ENCODE measurements at places on chromosomes 7 and 10.

GRCh38 chr7:35355911-35356310, 102.0 kb upstream of the TBX20 start:
- DNase-seq, result no peak

DNA sequence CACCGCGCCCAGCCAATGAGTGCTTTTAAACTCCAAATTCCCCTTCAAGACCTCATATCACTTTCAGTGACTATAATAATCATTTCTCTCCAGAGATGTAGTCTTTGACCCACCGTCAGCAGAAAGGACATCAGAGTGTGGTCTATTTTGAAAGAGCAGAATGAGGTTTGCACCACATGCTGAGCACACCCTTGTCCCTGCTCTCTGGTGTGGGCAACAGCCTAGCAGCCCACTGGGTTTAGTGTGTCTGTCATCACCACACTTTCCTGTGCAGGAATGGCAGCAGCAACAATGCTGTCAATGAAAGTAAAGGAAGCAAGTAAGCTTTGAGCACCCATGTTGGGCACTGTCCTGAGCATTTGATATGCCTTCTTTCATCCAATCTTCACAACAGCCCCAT, 122.4 kb downstream of the PLXNA4 start:
- DNase-seq, result no peak

GRCh38 chr10:71086439-71087080, 125.8 kb upstream of the UNC5B start:
- DNase-seq, result no peak

DNA sequence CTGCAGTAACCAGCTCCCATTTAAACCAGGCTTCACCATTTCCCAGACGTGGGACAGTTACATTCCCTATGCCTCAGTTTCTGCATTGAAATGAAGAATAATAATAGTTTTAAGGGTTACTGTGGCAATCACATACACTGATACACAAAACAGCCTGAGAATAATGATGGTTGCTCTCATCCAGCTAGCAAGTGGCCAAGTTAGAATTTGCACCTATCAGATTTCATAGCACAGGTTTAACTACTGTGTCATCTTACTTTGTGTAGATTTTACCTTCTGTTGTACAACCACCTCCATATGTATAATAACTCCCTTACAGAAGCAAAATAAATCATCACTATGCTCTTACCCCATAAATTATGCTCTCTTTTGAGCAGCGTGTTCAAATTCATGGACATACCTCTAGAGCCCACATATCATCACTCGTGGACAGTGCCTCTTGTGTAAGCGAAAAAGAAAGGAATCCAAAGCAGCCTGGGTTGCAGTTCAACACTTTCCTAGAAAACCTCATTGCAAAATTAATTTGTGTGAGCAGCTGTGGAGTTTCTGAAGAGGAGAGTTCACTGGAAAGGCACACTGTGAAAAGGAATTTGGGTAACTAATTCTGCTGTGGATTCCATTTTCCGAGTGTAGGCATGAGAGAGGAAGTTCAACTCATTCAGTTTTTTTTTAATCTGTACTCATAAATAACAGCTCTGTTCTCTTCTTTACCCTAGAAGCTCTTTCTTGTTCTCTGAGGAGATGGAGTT, 492.5 kb downstream of the ARL4A start:
- DNase-seq, result no peak

GRCh38 chr10:60820093-60820754, 41.9 kb downstream of the CDK1 start:
- no peak for DNase-seq

- DNase-seq, result no peak
Measured at GRCh38 chr7:75534727-75535307, 42.7 kb downstream of the SPDYE5 start.

GRCh38 chr7:88111140-88111743, 108.6 kb downstream of the SRI start:
- no peak for DNase-seq

- no peak for DNase-seq
Measured at GRCh38 chr10:118908557-118909256, 120.8 kb upstream of the NANOS1 start.

GRCh38 chr7:5797716-5798115, 16.3 kb upstream of the RNF216 start:
- DNase-seq, result no peak

- DNase-seq, result no peak
Measured at GRCh38 chr7:158121441-158122045, 466.1 kb downstream of the PTPRN2 start.

- DNase-seq, result no peak
Measured at GRCh38 chr7:6276911-6277408, 4.5 kb upstream of the CYTH3 start.

- no peak for DNase-seq
Measured at GRCh38 chr10:118259288-118259906, 82.7 kb downstream of the FAM204A start.

- no peak for DNase-seq
Measured at GRCh38 chr7:112006071-112006470, 200.1 kb downstream of the DOCK4 start.

- DNase-seq, result no peak
Measured at GRCh38 chr10:133399123-133399601, 5.2 kb downstream of the MTG1 start.

DNA sequence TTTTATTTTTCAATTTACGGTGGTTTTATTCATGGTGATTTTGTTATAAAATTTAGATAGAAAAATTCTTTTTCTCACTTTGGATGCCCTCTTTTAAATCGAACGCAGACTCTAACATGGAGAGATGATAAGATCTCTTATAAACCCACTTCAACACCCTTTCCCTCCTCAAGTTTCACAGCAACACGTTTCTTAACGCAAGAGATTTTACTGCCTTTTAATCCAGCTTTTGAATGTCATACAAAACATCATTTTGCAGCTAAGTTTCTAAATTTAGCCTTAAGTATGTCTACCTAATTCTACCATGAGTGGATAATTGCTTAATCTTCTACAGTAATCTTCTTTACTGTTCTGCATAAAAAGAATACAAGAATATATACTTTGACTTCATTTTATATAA, 70.0 kb downstream of the SEMA3C start:
- no peak for DNase-seq

GRCh38 chr7:94243066-94243711, 151.5 kb upstream of the COL1A2 start:
- no peak for DNase-seq

DNA sequence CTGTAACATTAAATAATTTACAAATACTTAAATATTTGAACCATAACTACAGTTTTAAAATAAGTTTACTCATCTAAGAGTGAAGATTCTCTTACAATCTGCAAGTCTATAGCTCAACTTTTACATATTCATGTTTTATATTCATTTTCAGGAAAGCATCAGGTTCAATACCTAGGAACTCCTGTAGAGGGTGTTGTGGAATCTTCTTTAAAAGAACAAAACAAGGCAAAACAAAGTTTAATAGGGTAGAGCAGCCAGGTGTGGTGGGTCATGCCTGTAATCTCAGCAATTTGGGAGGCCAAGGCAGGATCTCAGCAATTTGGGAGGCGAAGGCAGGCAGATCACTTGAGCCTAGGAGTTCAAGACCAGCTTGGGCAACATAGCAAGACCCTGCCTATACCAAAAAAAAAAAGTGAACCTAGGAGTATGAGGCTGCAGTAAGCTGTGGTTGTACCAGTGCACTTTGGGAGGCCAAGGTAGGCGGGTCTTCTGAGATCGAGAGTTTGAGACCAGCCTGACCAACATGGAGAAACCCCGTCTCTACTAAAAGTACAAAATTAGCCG, 45.1 kb downstream of the ST8SIA6 start:
- DNase-seq, result no peak

GRCh38 chr7:26696978-26697377, 167.4 kb downstream of the SKAP2 start:
- no peak for DNase-seq

DNA sequence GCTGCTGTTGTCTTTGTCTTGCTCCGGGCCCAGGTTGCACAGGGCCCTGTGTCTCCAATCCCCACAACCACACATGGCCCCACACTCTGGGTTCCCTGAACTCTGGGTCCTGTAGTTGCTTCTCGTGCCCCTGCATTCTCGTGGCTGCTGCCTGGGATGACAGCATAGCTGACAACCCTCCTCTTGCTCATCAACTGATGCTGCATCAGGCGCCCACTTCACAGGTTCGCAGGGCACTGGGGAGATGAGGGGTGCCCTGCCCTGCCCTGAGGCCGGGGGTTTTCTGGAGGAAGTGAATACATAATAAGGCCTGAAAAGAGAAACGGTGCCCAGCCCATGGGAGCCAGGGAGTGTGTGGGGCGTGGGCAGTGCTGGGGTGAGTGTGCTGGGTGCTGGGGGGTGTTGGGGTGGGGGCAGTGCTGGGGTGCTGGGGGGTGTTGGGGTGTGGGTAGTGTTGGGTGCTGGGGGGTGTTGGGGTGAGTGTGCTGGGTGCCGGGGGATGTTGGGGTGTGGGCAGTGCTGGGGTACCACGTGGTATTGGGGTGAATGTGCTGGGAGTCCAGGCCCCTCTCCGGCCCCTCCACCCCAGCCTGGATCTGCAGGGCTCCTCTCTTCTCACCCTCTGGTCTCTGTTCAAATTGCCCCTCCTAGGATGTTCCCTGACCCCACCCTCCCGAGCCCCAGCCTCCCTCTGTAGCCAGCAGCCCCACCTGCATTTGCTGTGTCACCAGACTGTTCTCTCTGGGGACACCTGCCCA, 2.0 kb upstream of the MTG1 start:
- DNase-seq, result no peak

GRCh38 chr10:2772816-2773631, 294.3 kb upstream of the PFKP start:
- DNase-seq, result no peak

- no peak for DNase-seq
Measured at GRCh38 chr10:59077855-59078254, 98.6 kb upstream of the PHYHIPL start.

- DNase-seq, result no peak
Measured at GRCh38 chr7:139720705-139721231, 57.0 kb downstream of the HIPK2 start.

Data from amygdala (tissue), 56 donors.